Omental fat pad (tissue), 4 donors: ENCODE measurements at places on chromosomes 2 and 18.

DNA sequence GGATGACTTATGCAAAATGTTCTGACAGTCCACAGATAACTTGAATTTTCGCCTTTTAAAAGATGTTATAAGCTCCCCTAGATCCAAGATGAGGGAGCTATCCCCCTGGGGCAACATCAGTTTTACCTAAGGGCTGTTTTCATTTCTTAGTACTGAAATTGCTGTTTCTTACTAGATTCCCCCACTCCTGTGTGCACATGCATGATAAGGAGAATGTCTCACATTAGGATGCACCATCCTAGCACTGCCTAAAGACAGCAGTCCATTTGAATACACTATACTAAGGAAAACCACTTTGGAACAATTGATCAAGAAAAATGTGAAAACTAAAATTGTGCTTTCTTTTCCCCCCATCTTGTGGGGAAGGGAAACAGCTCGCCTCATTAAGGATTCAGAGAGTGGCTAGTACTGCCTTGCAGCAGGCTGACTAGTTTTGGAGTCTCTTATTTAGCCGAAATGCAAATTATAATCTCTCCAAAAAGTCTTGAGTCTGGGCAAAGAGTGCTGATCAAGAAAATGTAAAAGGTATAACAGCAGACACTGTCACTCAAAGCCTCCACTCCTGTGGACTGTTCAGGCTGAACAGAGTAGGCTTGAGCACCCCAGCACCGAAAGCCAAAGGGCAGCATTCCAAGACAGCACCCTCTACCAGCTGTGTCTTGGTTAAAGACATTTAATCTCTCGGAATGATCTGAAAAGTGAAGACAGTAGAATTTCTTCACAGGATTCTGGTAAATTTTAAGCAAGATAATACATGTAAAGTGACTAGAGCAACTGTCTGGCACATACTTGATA is 65.0 kb downstream of the ZNF385B start:
- no peak for DNase-seq

- no peak for DNase-seq
These were observed 102.9 kb downstream of the CDH2 start for GRCh38 chr18:28074076-28074475.

- no peak for DNase-seq
These were observed 243.5 kb upstream of the SALL3 start for GRCh38 chr18:78736015-78736690.

GRCh38 chr2:224969633-224970260 is 72.5 kb downstream of the DOCK10 start:
- DNase-seq, result no peak

- DNase-seq, result no peak
These were observed 47.1 kb downstream of the LAMA1 start for GRCh38 chr18:7070466-7070865.

DNA sequence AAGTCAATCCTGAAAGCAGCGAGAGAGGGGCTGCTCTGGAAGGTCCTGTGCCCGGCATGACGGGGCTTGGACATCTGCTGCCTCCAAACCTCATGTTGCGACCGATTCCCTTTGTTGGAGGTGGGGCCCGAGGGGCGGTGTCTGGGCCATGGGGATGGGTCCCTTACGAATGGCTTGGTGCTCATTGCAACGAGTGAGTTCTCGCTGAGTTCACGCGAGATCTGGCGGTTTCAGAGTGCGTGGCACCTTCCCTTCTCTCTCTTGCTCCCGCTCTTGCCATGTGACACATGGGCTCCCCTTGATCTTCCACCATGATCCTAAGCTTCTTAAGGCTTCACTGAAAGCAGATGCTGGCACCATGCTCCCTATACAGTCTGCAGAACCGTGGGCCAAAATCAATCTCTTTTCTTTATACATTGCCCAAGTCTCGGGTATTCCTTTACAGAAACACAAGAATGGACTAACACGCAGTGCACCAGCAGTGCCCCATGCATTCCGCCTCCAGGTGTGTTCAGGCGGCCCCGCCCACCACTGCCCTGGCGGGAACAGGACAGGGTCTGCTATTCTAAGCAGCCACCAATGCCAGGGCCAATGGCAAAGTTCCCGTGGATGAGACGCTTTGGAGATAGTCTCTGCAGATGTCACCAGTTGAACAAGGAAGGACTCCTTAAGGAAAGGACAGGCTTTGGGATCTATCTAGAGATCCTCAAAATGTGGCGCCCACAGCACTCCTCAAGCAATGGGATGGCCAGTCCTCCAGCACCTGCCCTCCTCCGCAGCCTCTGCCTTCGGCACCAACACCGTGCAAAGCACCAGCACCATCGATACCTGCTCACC is 63.4 kb downstream of the ZNF516 start:
- DNase-seq, result no peak

- DNase-seq, result no peak
These were observed 751 bp upstream of the DNAJC10 start for GRCh38 chr2:182715121-182715891.

DNA sequence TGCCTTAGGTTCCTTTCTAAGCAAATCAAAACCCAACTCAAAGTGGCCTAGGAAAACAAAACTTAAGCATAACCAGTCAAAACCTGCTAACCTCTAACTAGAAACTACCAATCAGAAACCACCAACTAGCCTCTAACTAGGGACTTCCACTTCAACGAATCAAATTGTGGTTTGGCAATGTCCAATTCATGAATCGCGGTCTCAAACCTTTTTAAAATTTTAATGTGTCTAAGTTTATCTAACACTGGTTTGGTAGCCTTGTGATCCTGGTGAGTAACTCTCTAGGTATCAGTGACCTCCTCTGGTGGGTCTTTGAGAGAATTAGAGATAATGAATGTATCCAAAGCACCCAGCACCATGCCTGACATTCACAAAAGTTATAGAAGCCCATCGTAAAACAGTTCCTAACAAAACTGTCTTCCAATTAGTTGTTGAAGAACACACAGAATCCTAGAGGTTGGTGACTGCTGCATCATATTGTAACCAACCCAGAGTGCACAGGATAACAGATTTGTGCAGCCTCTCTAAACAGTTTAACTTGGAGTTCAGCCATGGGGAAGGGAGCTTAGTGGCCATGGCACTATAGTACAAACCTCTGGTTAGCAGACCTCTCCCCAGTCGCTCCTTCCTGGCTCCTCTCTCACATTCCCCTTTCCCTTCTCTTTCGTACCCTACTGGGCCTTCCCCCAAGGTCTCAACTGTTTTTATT is 45.2 kb upstream of the B3GNT2 start:
- no peak for DNase-seq

DNA sequence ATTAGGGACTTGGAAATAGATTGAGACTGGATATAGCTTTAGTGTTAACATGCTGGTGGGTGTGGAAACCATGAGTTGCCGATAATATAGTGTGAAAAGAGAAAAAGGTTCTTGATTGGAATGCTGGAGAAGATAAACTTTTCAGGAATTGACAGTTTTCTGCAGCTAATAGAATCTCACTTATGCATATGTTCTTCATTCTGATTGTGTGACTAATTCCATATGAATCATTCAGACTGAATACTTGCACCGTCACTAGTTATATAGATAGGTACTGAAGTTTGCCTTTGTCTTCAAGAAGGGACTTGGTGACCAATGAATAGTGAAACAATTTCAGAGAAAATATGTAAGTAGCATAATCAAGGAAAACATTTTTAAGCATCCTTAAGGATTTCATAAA is 225.7 kb upstream of the FOSL2 start:
- DNase-seq, result no peak

DNA sequence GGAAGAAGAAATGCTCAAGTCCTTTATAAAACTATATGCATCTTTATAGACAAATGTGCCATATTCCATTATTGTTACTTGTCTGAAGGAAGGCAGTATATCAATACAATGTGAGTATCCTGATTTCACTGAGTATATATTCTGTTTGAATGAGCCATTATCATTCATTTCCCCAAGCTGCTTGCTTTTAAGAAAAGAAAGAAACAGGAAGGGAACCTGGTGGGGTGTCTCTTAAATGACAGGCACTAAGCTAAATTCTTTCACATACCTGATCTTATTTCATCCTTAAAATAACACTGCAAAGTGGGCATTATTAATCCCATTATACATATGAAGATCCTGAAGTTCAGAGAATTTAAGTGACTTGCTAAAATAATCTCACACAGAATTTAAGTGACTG is 307.9 kb downstream of the SLC8A1 start:
- DNase-seq, result no peak

DNA sequence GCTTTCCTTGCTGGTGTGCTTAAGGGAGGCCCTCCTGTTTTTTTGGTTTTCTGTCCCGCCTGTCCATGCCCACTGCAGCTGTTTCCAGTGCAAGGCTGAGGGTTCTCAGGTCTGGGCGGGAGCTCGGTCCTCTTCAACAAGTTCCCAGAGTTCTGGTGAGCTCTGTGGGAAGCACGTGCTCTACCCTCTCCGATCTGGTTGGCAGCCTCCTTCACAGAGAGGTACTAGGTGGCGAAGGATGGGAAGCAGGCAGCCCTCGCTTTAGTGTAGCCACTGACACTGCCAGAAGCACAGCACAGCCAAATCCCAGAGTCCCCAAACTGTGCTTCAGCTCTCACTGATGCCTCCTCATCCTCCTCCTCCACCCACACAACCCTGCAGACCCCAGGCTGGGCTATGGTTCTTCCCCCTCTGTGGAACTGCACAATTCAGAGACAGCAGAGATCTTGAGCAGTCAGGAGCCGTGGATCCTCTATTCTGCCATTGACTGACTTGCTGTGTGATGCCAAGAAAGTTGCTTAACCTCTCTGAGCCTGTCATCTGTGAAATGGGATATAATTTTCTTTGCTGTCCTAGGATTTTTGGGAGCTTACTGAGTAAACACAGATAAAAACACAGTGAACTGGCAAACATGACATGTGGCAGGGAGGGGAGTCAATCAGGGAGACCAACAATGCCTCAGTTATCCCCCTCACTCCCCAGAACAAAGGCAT is 157.3 kb downstream of the MSH2 start:
- no peak for DNase-seq

- DNase-seq, result no peak
These were observed 49.2 kb downstream of the TMEM18 start for GRCh38 chr2:627926-628560.

DNA sequence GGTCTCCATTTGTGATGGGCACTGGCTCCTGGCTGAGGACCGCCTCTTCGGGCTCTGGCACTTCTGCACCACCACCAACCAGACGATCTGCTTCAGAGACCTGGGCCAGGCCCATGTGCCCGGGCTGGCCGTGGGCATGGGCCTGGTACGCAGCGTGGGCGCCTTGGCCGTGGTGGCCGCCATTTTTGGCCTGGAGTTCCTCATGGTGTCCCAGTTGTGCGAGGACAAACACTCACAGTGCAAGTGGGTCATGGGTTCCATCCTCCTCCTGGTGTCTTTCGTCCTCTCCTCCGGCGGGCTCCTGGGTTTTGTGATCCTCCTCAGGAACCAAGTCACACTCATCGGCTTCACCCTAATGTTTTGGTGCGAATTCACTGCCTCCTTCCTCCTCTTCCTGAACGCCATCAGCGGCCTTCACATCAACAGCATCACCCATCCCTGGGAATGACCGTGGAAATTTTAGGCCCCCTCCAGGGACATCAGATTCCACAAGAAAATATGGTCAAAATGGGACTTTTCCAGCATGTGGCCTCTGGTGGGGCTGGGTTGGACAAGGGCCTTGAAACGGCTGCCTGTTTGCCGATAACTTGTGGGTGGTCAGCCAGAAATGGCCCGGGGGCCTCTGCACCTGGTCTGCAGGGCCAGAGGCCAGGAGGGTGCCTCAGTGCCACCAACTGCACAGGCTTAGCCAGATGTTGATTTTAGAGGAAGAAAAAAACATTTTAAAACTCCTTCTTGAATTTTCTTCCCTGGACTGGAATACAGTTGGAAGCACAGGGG is 5.5 kb downstream of the TMEM37 start:
- DNase-seq, result no peak

DNA sequence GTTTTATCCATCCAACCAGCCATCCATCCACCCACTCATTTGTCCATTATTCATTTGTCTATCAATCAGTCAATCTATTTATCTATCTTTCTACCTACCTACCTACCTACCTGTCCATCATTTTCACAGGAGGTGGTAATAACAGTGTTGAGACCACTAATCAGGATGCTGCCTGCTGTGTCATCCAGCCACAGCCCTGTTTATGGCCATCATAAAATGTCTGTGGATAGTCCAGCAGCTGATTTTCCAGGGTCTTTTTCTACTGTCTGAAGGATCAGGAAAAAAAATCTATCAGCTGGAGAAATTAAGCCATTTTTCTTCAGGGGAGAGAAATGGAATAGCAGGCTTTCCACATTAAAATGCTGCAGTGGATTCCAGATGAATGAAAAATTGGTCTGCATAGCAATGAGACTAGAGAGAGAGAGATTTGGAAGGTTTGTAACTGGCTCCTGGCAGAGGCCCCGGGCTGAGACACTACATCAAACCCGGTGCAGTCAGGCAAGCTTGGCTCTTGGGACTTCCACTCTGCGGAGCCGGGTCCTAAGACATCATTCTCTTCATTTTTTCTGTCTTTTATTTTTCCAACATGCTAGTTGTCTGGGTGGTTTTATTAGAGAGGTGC is 33.0 kb upstream of the BOD1L2 start:
- DNase-seq, result no peak

GRCh38 chr18:5380586-5380985 is 85.1 kb upstream of the ZBTB14 start:
- DNase-seq, result no peak

DNA sequence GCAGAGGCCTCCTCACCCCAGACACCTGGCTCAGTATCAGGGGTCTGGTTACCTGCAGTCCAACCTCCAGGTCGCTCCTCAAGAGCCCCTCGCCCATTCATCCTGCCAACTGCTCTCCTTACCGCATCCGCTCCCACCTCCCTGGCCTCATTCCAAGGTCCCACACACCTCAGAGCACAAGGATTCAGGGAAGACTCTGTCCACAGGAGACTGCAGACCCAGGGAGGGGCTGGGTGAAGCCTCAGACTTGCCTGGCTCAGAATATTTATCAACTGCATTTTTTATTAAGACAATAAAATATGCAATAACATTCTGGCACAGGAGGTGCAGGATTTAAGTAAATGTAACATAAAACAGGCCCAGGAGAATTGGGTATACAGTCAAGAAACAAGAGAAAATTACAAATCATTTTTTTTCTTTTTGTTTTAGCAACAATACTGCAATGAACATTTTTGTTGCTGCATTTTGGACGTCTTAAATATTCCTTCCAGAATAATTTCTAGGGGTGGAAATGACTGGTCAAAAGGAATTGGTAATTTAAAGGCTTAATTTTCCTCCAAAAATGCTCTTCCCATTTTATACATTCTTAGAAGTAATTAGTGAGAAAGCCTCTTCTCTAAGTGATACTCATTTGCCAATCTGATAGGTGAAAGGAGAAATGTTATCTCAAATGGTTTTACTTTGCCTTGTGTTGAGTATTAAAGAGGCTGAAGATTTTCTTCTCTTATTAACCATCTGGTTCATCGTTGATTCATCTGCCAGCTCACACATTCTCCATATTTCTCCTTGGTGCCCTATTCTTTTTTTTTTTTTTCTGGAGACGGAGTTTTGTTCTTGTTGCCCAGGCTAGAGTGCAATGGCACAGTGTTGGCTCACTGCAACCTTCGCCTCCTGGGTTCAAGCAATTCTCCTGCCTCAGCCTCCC is 42.5 kb downstream of the TEX44 start:
- DNase-seq, result no peak

DNA sequence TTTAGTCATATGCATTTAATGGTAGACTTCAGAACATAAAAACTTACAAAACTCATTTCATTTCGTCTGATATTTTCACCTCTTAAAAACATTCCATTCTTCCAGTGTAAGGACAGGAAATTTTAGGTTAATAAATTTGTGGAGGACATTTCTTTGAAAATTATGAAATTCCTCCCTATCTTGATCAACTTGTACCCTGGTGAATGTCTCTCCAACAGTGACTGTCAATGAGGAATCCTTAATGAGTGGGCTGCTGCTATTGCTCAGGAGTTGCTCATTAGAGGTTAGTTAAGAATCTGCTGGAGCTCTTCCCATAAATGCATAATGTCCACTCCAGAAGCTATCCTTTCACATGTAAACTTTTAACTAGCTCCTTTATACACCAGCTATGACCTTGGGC is 69.1 kb downstream of the LRP1B start:
- no peak for DNase-seq
